Stimulated activated CD8-positive, alpha-beta memory T cell treated with anti-CD3 and anti-CD28 coated beads, Interleukin-7, amount 100 ng/mL, for 48 hours (primary cell): ENCODE measurements at places on chromosomes 7 and 10.

DNA sequence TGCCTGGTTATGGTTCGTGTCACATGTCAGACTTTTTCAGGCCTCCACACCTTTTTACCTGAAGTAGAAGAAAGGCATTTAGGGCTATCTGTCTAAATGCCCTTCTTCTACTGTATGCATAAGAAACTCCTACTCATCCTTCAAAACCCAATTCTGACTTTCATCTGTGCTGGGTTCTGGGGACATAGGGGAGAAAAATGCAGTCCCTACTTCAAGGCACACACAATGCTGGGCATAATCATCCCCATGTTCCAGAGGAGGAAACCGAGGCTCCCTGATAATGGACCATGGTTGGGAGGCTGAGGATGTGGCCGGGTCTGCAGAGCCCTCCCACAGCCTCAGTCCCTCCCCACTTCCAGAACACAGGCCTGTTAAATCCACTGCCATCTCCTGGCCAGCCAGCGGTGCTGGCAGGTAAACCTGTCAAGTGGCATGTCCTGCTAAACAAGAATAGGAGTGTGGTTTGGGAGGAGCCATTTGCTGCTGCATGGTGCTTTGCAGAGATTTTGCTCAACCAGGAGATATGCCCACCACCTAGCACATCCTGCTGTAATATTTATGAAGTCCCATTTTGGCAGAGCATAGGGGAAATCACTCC is 32.0 kb downstream of the GRID1 start:
- no peak for DNase-seq

DNA sequence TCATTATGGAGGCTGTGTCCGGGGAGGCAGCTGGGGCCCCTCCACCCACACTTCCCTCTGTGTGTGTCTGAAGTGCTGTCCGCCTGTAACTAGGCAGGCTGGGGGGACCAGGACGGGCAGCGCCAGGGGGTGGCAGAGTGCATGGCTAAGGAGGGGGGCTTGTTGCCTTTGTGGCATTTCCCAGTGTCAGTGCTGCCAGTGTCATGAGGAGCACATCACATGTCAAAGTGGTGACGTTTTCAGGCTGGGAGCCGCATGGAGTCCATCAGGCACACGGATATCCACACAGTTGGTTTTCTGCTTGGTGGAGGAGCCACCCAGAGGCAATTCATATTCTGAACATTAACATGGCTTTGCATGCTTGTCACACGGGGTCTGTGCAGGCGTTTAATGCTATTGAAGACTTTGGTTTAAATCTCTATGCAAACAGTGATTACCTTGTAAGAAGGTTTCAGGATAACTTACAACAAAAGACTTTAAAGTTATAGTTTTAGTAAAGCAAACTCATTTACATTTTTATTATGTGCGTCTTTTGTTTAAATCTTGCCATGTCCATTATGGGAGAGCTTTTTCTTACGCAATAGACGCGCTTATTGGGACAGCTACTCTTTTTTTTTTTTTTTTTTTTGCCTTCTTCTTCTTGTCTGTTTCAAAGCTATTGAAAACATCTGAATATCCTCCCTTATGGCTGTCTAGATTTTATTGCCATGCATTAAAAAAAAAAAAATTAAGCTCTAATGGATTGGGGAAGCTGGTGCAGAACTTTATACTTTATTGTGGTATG is 52.9 kb downstream of the C10orf67 start:
- no peak for DNase-seq

DNA sequence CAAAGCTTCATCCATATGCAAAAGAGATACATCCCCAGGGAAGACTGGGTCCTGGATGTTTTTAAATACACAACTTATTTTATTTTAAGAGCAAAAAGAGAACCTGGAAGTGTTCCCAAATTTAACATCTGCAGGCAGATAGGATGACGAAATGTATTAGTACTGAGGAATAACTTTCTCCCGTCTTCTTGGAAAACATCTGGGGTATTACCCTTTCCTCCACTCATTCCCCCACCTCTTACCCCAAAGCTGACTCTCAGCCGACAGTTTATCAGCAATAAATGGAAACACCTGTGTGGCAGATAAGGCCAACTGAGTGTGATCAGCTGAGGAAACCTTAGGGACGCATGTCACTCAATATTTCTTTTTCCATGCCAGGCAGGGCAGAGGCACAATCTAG is 435.6 kb upstream of the NPVF start:
- DNase-seq, result no peak

DNA sequence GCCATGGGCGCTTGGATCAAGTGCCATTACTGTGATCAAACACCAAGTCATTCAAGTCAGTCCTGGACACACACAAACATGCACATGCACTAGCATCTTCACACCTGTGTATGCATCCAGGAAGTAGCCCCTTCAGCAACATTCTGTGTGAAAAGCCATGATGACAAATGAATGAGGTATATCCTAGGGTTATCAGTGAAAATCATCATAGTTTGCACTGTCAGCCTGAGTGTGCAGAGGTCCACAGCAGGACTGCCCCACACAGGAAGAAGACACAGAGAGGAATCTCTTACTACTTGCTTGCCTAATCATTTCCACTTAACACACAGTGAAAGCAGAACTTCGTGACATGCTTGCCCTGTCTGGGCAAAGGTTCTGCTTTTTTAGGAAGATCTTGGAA is 184.0 kb upstream of the ADO start:
- DNase-seq, result no peak

GRCh38 chr7:24283897-24284698 is at the start of gene NPY:
Gene NPY (plus strand): TSS chr7:24284190. CDS start chr7:24285241, 1,051 bp downstream.
- no peak for DNase-seq

- no peak for DNase-seq
Observed at GRCh38 chr7:148395990-148396716, 194.4 kb upstream of the C7orf33 start.

- no peak for DNase-seq
Observed at GRCh38 chr7:104208421-104208780, 588 bp upstream of the ORC5 start.

DNA sequence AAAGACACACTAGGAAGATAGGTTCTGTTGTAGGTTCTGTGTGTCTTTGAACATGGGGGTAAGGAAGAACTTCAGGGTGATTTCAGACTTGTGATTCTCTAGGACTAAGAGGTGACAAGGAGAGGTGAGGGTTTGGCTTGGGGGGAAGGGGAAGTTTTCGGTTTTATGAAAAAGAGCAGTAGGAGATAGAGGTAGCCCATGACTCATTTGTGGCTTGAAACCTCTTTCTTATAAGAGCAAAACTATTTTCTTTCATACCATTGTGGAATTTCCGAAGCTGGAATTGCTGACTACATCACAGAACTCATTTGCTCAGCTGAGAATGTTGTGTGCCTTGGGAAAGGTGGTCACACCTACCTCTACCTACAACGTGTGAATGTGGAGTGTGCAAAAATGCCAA is 39.6 kb upstream of the IKZF1 start:
- DNase-seq, result no peak

- no peak for DNase-seq
Observed at GRCh38 chr10:24208661-24209431, at the start of gene KIAA1217. Gene KIAA1217 (plus strand): TSS chr10:24209138. CDS start chr10:24209194, 56 bp downstream.

- no peak for DNase-seq
Observed at GRCh38 chr7:43105521-43106120, 6.8 kb upstream of the HECW1 start.

GRCh38 chr10:69769395-69769992 is 32.2 kb upstream of the COL13A1 start:
- DNase-seq, result no peak

DNA sequence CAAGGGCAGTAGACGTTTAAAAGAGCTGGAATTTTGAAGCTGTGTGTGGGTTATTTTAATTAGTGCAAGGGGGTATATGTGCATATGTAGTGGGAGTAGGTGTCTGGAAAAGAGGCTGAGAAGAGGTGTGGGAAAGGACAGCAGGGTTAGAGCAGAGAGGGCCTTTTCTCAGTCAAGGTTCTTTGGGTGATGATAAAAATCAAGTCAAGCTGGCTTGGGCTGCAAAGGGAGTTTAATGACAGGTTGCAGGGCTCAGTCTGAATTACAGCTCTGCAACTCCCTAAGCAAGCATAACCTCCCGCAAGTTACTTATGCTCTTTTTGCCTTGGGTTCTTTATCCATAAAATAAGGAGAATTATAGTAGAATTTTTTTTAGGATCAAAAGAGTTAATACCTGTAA is 83.5 kb downstream of the RELN start:
- no peak for DNase-seq

DNA sequence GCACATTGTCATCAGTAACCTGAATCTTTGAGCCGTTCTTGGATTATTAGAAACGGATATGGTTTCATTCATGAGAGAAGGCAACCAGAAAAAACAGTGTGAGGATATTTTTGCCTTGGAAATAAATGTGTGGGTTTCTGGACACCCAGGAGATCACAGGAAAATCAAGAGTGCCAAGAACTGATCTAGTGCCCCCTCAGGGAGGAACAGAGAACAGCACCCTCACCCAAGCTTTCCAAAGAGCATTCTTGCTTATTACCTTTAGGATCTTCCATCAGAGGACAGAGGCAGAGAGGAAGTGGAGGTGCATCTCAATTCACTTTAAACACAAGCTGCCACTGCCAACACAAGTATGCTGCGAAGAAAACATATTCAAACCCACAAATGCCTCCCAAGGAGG is 851.5 kb upstream of the COBL start:
- no peak for DNase-seq

DNA sequence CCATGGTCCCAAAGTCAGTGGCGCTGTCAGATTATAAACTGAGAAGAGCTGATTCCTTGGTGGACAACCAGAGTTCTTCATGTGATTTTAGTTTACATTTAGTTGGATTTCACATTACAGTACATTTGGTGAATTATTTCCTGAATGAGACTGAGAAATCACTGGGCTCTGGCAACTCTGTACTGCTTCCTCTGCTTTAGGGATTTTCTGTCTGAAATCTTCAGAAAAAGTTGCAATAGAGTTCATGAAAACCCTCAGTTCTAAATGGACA is 242.6 kb downstream of the BICC1 start:
- no peak for DNase-seq

GRCh38 chr7:19772306-19772705 is 1.1 kb downstream of the TMEM196 start:
- no peak for DNase-seq

DNA sequence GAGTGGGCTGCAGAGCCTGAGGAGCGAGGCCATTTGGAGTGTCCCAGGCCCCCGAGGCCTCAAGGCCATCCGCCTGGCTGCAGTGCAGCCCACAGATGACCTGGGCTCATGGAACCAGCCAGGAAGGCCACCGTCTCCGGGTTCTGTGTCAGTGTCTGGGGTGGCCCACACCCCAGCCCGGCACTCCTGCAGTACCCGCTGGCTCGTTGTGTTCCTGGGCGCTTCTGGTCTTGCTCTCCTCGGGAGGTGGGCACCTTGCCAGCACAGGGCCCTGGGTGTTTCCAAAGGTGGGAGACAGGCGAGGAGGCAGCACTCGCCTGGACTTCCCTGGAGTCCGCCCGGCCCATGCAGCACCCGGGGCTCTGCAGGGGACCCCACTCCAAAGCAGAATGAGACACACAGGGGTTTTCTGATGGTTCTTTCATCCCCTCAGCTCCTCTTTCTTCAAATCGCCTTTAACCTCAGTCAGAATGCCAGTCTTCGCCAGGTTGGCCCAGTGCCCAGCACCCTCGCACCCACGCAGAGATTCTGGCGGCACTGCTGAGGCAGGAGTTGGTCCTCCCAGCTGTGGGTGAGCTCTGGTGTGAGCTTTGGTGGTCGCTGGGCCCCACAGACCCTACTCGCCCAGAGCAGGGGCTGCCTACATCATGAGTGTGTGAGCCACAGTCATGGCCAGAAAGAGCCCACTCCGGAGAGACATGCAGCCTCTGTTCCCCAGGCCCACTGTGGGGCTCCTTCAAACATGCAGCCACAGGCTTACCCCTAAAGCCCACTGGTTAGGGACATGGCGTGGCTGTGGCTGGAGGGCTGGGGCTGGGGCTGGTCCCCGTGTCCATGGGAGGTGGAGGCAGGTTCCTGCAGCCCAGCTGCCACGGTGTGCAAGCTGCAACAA is 155.7 kb downstream of the EBF3 start:
- no peak for DNase-seq

- no peak for DNase-seq
Observed at GRCh38 chr7:41763626-41764025, 60.7 kb upstream of the INHBA start.

- no peak for DNase-seq
Observed at GRCh38 chr10:64011912-64012714, 490.9 kb downstream of the REEP3 start.

- DNase-seq, result peak; percentile 14
Observed at GRCh38 chr10:95384011-95384704, 93.4 kb upstream of the PDLIM1 start.

DNA sequence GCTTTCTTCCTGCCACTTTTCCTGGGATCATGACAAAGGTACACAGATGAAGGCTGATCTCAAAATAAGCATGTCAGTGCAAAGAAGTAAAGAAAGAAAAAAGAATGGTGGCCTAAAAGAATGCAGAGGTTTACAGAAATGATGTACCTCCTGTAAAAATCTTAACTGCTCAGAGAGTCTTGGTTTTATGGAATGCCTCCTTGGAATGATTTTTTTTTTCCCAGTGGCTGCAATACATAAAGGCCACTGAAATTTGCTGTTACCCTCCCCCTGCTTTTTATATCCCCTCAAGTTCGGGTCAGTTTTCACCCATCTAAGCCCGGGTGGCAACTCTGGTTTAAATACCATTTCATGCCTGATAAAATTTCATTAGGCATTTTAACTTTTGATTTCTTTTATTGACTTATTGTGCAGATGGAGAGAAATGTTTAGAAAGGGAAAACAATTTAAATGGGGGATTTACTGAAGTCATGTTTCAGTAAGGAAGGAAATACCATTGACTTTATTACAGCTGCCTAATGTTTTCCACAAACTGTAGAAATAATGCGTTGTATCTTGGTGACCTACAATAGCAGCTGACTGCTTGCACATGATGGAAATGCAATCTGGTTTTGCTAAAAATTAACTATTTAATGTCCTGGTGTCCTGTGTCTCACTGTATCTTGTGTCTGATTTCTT is 102.5 kb downstream of the SAMD9 start:
- DNase-seq, result no peak

DNA sequence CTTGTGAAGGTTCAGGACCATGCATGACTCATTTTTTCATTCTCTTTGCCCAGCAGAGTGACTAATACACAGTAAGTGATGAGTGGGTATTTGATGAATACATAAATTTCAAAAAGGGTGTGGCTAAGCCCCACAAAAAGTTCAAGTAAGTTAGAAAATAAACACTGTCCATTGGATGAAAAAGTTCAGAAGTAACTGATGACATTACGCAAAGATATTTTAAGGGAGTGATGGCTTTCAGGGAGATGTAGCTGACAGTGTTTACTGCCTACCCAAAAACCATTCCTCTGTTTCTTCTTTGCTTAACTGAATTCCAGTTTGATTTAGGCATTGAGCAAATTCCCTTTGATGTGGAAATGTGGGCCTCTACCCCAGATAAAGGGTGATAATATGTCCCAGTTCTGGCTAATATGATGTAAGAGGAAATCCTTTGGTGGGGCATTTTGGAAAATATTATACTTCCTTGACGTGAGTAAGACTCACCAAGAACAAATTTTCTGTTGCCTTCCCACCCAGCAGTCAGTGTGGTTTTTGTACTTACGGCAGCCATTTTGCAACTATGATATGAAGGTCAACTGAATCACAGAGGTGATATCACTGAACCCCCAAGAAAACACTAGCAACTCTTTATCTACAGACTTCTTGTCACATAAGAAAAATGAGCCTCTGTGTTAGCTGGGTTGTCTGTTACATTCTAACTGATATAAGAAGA is 29.0 kb upstream of the EBLN1 start:
- no peak for DNase-seq

- no peak for DNase-seq
Observed at GRCh38 chr7:46173476-46174195, 252.6 kb upstream of the IGFBP3 start.

- DNase-seq, result no peak
Observed at GRCh38 chr7:73682745-73683055, 553 bp downstream of the DNAJC30 start.
